ENCODE measurements at places on chromosomes 4 and X. TPM values are rescaled to one million over a fixed set of nuclear protein-coding genes. Genes with fewer than 3 reads are reported as not detected.
A peak's percentile ranks its signal among the peaks of the same experiment; 100 is the strongest.

DNA sequence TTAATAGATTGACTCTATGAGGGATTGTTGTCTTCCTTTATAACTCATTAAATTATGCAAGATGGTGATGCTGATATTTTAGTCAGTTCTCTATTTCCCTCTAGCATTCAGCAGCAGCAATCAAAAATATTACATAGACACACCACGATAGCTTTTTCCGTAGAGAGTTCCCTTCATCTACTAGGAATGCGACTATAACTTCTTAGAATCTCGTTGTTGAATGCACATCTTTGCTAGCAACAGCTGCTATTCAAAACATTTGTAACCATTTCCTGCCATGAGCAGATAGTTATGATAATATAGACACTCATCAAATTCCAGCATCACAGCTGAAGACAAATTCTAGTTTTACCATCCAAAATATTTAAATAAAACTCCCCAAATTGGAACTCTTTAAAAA, 147.4 kb upstream of the FGF13 start:
- DNase-seq, result peak; percentile 32

DNA sequence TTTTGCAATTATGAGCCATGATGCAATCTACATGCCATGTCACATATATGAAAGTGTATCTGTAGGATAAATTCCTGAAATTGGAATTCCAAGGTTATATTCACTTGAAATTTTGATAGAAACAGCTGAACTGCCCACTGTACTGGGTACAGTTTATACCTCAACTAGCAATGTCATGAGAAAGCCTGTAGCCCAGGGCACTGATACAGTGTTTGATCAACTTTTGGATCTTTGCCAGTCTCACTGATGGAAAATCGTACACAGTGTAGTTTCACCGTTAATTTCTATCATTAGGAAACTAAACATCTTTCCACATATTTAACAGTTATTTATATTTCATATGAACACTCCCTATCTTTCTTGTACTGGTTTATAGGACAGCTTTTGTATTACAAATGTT, 34.2 kb downstream of the TAPT1 start:
- DNase-seq, result no peak

The FATE1 gene
- total RNA-seq, result not detected

- DNase-seq, result no peak
These were observed 36.3 kb upstream of the UGT8 start for GRCh38 chr4:114562176-114562904.

DNA sequence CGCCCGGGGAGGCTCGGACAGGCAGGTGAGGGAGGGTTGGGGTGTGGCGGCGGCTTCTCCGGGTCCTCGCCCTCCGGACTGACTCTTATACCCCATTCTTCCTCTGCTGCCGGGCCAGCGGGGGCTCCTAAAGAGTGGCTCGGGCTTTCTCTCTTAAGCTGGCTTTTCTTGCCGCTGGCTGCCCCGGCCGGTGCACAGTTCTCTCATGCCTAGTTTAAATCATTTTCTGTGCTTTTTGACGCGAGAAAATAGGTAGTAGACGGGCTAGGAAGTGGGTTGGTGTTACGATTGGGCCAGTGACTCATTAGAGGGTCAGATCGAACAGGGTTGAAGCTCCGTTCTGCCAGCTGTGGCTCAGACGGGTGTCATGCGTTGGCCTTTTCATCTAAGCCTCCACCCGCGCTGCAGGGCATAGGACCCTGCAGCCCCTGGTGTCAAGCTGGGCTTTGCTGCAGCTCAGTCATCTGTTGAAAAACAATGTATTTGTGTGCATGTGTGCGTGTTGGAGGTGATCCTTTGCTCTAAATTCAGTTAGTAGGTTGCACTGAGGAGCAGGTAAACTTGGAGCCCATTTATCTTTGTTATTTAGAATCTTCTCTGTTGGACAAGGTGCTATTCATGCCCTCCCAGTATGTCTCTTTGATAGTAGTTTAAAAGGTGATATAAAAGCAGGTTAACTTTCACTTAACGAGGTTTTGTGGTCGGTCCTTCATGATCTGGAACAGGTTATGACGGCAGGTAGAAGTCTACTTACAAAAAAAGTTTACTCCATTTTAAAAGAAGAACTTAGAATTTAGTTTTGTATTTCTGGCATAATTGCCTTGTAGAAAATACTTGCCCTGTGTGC, 802 bp downstream of the BMP2K start:
- DNase-seq, result peak; percentile 60

The ADAMTS3 gene
- 5.0 TPM for total RNA-seq

- DNase-seq, result peak; percentile 70
These were observed 275.5 kb downstream of the CFAP299 start for GRCh38 chr4:80610845-80611677.

DNA sequence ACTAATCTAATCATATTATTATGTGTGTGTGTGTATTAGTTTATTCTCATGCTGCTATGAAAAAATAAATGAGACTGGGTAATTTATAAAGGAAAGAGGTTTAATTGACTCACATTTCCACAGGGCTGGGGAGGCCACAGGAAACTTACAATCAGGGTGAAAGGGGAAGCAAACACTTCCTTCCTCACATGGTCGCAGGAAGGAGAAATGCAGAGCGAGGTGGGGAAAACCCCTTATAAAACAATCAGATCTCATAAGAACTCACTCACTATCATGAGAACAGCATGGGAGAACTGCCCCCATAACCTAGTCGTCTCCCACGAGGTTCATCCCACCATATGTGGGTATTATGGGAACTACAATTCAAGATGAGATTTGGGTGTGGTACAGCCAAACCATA, 190.9 kb upstream of the TAPT1 start:
- no peak for DNase-seq

The MAOB gene
- total RNA-seq, result not detected

The SOWAHB gene
- total RNA-seq, result not detected

DNA sequence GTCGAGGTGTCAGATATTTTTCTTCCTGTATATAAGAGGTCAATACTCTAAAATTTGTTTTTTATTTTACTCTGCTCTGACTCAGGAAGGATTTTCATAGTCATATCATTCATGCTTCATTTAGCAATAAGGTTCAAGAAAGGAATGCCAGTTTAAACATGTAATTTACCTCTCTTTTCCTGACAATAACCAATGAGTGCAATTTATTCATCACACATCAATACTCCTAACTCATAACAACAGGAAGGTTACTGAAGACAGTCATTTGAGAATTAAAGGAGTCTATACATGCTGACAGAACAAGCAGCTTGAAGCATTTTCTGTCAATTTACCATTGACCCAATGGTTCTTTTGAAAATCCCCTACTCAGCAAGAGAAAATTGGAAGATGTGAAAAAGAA, 190.3 kb upstream of the RPS6KA3 start:
- no peak for DNase-seq

The OCIAD2 gene
- total RNA-seq, result 20.3 TPM

- no peak for DNase-seq
These were observed 89.2 kb downstream of the CDS1 start for GRCh38 chr4:84672177-84672576.

The SAGE1 gene
- total RNA-seq, result not detected

- DNase-seq, result peak; percentile 74
These were observed 108.6 kb downstream of the ARHGAP6 start for GRCh38 chrX:11557120-11557519.

- no peak for DNase-seq
These were observed 4.6 kb downstream of the JAKMIP1 start for GRCh38 chr4:6195602-6196319.

DNA sequence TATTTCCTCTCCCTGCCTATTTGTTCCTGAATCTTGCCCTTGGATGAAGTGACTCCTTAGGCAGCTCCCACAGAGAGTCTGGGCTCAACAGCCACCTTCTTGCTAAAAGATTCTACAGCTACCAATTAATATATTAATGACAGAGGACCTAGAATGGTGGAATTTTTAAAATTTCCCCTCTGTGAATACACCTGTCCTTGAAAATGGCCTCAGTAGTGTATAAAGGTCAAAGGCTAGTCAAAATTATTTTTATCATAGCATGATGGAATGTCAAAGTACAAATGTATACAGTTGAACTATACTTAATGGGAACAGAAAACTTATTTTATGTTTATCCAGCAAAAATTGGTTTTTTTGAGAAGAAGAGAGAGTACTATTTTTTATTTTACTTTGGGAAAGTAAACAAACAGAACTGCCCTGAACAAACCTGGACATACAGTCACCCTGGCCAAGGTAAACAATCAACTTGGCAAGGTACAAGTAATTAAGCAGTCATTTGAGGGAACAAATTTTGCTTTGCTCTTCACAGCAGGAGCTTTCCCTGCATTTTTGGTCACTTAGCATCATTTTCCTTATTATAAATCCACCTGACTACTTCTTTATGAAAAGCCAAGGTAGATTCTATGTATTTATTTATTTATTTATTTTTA, 250.8 kb downstream of the INPP4B start:
- no peak for DNase-seq

- DNase-seq, result no peak
These were observed 144.4 kb downstream of the ATG4A start for GRCh38 chrX:108235986-108236385.

- DNase-seq, result no peak
These were observed 94.9 kb upstream of the DDIT4L start for GRCh38 chr4:100285121-100285520.

- DNase-seq, result peak; percentile 1
These were observed 100.8 kb downstream of the SHISA3 start for GRCh38 chr4:42498040-42498439.

GRCh38 chr4:5338531-5338930, 287.3 kb downstream of the STK32B start:
- DNase-seq, result no peak

- DNase-seq, result no peak
These were observed 175.9 kb downstream of the FBXW7 start for GRCh38 chr4:152360045-152360410.

The MFAP3L gene
- 0.82 TPM for total RNA-seq

DNA sequence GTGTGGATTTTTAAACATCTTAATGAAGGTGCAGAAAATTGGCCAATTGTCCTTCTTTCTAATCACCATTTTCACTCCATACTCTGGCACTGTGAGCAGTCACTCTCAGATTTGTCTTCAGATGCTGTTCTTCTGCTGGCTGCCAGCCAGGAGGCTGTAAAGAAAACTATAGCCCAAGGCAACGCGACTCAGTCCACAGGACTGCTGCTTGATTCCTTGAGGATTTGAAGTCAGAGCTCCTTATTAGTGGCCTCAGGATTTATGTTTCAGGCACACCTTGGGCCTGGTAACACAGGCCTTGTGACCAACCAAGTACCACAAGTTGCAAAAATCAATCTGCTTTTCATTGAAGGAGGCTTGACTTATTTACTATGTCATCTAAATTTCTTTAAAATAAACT, 342.6 kb downstream of the GPM6A start:
- DNase-seq, result peak; percentile 18

The USP27X gene
- total RNA-seq, result 2.9 TPM

DNA sequence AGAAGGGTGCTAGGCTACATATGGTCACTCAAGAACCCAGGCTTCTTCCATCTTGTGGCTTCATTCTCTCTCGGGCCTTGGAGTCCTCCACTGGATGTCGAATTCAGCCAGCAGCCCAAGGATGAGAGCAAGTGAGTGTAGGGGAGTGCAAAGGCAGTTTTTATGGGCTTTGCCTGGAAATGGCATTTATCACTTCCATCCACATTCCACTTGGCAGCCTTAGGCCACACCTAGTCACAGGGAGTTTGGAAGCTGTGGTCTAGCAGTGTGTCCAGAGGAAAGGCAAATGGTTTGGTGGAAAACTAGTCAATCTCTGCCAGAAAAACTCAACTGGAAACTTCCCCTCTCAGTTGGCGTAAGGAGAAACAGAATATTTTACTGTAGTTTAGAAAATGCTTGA, 59.0 kb downstream of the NHS start:
- DNase-seq, result no peak

- DNase-seq, result no peak
These were observed 200.4 kb downstream of the ARHGAP24 start for GRCh38 chr4:85675076-85676049.

GRCh38 chr4:125719987-125720386, 405.2 kb downstream of the FAT4 start:
- DNase-seq, result no peak

DNA sequence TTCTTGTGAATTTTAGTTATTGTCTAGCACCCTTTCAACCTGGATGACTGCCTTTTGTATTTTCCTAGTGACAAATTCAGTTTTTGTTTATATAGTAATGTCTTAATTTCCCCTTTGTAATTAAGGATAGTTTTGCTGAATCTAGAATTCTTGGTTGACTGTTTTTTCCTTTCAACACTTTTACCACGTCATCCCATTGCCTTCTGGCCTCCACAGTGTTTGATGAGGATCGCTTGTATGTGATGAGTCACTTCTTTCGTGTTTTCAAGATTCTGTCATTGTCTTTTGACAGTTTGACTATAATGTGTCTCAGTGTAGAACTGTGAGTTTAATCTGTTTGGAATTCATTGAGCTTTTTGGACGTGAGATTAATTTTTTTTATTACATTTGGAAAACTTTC, 30.1 kb downstream of the KDM6A start:
- DNase-seq, result peak; percentile 47

DNA sequence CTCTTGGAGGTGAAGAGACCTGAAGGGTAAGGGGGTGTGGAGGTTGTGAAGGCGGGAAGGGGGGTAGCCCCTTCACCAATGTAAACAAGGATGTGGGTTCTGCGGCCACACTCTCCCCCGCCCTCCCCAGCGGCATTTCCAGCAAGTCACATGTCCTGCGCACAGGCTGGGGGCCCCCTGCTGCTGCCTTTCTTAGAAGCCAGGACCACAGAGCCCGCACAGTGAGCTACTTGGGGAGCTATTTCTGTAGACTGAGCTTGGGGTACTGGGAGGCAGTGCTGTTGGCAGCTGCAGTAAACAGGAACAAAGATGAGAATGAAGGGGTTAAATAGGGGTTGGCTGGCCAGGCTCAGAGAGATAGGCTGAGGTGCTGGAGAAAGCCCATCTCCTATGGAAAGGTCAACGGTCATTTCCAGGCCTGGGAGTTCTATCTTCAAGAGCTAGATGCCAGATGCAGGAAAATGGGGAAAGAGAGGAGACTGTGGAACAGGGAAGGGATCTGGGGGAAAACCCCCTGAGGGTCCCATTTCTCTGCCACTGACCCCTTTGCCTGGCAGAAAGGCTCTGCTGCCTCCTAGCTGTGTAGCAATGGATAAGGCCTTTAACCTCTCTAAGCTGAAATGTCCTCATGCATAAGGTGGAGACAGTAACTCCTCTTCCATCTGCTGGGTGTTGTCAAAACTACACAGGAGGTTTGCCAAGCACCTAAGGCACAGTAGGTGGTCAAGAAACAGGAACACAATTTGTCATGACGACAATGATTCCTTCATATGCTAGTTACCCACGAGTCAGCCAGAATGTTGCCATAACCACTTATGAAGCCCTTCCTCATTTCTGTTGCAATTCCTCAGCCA, 18.5 kb upstream of the PIM2 start:
- no peak for DNase-seq

GRCh38 chrX:53383376-53384076, 38.9 kb downstream of the SMC1A start:
- DNase-seq, result no peak

- no peak for DNase-seq
These were observed 693 bp downstream of the OCIAD1 start for GRCh38 chr4:48831532-48832030.

DNA sequence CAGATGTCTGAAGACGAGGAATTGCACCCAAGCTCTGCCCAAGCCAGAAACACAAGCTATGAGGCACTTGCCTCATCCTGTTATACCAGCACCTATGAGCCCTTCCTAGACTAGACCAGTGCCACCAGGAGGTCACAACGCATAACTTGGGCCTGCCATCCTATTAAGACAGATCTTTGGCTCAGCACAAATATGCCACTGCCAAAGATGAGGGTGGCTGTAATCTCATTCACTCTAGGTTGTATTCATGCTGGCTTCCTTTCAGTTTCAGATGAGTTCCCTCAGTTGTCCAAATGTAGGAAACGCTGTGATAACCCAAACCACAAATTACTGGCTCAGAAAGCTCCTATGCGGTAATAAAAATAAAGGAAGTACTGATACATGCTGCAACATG, 76.5 kb upstream of the CITED1 start:
- DNase-seq, result peak; percentile 33
